ENCODE measurements at places on chromosomes 16 and 17.
A peak's percentile ranks its signal among the peaks of the same experiment; 100 is the strongest.

DNA sequence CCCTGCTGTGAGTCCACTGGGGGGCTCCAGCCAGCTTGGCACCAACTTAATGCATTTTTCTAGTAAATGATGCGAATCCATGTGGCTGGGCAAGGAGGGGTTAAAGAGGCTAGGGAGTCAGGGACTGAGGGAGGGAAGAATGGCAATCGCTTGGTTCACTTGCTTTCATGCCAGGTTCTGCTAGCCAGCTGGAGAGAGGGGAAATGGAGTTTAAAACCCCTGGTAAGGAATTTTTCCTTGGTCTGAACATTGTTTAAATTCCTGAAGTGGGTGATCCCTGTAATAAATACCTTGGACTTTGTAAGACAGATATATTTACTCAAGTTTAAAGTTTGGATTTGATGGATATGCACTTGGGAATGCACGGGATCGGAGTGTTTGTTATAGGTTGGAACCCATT is 22.8 kb downstream of the ANKFN1 start:
- no peak for DNase-seq

DNA sequence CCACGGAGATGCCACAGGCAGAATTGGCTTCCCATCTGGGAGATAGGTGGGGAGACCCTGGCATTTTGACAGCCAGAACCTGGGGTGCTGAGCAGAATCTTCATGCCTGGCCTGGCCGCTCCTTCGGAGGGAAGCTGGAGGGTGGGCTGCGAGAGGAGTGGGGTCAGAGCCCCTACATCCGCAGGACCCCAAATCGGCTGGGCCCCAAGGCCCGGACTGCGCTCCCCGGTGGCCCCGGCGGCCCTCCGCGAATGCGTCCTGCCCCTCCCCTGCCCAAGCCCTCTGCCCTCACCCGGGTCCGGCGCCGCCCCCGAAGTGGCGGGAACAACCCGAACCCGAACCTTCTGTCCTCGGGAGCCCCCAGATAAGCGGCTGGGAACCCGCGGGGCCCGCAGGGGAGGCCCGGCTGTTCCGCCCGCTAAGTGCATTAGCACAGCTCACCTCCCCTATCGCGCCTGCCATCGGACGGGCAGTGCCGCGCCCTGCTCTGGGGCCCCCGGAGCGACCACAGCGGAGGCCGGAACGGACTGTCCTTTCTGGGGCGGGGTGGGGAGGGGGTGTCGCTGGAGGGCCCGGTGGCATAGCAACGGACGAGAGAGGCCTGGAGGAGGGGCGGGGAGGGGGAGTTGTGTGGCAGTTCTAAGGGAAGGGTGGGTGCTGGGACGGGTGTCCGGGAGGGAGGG is 850 bp upstream of the PNMT start:
- no peak for DNase-seq

DNA sequence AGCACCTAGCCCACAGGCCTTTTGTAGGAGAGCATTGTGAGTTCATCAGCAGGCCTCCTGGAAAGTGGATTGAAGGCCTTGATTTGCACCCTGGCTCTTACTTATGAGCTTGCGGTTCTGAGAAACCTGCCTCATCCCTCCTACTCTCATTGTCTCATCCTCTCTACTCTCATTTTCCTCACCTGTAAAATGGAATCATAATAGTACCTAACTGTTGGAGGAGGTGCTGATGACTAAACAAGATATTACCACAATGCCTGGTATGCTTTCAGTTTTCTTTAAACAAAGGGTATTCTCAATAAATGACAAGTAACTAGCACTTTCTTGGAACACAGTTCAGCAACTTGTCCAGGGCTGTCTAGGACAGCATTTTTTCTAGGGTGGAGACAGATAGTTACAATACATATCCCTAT is 243.1 kb upstream of the MAF start:
- no peak for DNase-seq

DNA sequence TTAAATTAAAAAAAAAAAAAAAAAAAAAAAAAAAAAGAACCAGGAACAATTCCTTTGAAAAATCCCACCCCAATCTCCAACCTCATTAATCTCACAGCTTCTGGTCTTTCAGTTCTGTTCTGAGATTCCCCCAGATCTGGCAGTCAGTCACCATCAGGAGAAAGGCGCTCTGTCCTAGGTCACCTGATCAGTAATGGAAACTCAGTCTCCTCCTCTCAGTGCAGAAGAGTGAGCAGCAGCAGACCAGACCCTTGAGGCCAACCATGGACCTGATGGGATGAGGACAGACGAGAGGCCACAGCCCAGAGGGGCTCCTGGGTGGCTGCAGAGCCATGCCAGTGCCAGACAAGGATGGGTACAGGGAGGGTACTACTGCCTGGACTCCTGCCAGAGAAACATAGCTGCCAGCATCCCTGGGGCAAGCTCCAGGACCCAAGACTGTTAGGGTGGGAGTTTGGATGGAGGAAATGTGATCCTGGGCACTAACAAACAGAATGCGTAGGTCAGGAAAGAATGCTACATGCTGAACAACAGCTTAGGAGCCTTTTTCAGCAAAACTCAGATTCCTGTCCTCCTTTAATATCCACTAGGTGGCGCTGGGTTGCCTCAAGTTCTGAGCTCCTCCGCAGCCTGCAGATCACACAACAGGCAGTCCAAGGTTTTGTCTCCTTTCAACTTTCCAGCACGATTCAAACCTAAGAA is 28.7 kb downstream of the MPG start:
- peak; percentile 31 for DNase-seq

DNA sequence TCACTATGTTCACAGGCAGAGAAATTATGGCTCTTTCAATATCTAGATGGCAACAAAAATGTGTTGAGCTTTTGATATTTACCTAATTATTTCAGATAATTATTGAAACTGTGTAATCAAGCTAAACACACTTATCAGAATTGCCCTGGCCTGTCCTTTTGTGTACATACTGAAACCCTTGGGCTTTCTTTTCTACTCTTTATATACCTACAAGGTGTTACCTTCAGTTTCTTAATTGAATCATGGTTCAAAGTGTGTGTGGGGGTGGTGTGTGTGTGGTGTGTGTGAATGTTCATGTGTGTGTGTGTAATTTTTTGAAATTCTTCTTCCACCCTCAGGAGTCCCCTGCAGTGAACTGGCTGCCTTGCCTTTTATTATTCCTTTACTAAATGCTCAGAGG is 506.8 kb upstream of the SOX9 start:
- no peak for DNase-seq

GRCh38 chr17:65311261-65311660 is 174.1 kb downstream of the RGS9 start:
- DNase-seq: no peak

- no peak for DNase-seq
Measured at GRCh38 chr16:66043326-66043725, 323.2 kb upstream of the CDH5 start.

DNA sequence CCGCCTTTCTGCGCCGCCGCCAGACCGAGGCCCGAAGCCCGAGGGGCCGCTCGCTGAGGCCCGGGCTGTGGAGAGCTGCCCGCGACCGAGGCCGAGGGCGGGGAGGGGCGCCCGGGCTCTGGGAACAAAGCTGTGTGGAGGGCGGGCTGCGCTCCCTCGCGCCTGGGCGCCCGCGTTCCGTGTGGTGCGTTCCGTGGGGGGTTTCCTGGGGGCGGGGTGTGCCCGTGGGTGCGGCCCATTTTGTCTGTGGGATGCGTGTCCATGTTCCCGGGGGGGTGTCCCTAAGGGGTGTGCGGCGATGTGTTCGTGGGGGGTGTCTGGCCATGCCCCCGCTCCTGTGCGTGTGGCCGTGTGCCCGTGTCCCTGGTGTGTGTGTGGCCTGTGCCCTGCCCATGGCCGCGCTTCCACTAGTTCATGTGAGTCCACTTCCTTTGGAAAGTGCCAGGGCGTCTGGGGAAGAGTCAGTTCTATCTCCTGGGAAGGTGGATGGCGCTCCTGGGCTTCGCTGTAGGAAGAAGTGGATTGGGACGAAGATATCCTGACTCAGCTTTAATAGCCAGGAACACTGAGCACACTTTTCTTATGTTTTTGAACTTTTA is 520 bp downstream of the JPT2 start:
- DNase-seq: peak; percentile 8

DNA sequence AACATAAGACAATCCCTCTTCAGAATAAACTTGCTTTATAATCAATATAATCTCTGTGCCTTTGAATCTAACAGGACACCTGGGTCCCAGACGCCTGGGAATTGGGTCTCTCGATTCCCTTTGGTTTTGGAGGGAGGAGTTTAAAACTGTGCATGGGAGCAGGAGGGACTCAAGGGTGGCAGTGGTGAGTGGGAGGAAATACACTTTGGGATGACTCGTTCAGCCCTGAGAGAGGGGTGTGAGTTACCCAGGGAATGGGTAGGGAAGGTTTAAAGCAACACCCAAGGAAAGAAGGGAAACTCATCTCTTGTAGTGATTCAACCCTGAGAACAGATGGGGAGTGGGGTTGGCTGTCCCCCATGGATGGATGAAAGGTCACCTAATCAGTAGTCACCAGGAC is 1.6 kb downstream of the RANGRF start:
- DNase-seq: no peak

GRCh38 chr17:30824002-30824355 is 513 bp downstream of the CRLF3 start:
- DNase-seq: no peak

- no peak for DNase-seq
Measured at GRCh38 chr16:26019381-26020242, 327.9 kb downstream of the HS3ST4 start.

DNA sequence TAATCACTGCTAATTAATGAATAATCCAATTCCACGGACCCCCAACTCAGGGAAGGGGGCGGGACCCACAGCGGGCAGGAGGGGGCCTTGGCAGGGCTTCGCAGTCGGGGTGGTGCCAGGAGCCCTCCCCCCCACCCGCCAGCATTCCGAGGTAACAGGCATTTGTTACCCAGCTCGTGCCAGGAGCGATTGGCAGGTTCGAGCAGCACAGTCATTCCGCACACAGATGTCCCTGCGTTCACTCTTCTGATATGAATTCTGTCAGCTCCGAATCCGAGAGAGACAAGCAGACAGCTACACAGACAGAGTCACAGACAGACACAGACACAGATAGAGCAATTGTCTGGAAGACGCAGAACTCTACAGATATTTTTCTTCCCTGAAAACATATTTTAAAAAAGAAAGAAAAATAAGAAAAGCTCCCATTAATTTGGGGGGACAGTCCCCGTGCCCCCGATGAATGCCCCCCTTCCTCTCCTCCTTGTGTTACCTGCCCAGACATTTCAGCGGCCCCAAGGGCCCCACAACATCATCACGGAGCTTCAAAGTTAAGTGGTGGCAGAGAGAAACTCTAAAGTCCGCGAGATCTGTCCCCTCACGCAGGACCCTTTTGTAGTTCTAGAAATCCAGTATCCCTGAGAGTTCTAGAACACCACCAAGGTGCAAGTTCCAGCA is 10.2 kb downstream of the NEUROD2 start:
- DNase-seq: no peak

All from T follicular helper cell (primary cell).